SK-N-SH (cell line): ENCODE measurements at places on chromosomes 1 and 21.
A peak's percentile ranks its signal among the peaks of the same experiment; 100 is the strongest.

DNA sequence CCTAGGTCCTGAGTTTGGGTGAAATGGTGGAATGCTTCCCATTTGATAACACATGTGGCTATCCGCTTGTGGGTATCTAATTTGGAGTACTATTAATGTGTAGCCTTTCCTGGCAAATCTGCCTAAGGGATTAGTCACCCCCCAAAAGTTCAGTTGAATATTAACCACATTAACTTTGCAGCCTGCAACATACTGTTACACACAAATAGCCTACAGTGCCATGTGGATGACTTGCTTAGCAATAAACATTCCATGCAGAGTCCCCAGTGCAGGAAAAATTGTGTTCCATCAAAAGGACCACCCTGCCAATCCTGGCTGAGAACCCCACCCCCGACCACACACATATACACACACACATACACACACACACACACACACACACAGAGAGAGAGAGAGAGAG lies 303.3 kb upstream of the ESRRG start:
- H3K4me1 ChIP-seq = peaks cover 6% of the 10 kb centered on the region
- no peak overlapping the region for H3K27ac ChIP-seq
- no peak overlapping the region for H3K4me3 ChIP-seq
- DNase-seq = no peak

DNA sequence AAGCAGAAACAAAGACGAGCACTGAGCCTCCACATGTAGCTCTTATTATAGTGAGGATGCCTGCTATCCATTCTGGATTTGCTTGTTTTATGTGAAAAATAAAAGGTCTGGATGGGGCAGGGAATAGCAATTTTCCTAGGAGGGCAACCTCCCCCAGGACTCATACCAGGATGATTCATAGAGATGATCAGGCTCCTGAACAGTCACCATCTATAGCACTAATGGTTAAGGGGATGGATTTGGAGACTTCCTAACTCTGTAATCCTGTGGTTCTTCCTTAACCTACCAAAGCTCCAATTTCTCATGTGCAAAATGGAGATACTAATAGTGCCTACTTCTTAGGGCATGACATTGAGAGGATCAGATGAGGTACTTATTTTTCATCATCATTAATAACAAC lies 34.5 kb upstream of the CD58 start:
- no peaks in the 10 kb centered on the region for H3K36me3 ChIP-seq
- H3K4me3 ChIP-seq = no peak overlapping the region
- DNase-seq = no peak
- no peak overlapping the region for H3K27ac ChIP-seq
- no peaks in the 10 kb centered on the region for H3K27me3 ChIP-seq

DNA sequence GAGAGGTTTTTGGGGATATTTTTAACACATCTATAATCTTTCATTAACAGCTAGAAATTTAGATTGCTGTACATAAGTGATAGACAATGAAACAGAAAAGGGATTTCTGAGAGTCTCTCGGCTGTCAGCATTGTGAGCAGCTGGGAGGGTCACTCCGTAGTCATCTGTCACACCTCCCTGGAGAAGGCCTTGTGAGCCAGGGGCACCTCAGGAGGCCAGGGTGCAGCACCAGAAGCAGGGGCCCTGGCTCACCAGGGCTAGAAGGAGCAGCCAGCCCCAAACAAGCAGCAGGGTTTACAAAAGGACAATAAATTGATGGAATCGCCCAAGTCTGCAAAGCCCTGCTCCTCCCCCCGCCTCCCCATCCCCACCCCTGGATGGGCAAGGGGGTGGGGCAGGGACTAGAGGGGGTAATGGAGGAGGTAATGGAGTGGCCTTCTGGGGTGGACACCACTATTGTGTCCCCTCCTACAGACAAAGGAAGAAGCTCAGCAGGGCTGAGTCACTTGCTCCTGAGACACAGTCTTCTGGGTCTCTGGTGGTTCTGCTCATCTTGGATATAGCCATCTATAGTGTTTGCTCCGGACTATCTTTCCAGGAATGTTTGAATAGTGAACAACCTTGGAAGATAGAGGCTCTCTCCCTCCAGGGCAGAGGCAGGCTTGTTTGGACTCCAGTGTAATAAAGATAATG lies 263.4 kb downstream of the NPHP4 start:
- H3K27me3 ChIP-seq = no peaks in the 10 kb centered on the region
- peaks cover 32% of the 10 kb centered on the region; the same call in 1 of the 2 replicates for H3K4me1 ChIP-seq
- DNase-seq = no peak
- H3K27ac ChIP-seq = no peak overlapping the region

DNA sequence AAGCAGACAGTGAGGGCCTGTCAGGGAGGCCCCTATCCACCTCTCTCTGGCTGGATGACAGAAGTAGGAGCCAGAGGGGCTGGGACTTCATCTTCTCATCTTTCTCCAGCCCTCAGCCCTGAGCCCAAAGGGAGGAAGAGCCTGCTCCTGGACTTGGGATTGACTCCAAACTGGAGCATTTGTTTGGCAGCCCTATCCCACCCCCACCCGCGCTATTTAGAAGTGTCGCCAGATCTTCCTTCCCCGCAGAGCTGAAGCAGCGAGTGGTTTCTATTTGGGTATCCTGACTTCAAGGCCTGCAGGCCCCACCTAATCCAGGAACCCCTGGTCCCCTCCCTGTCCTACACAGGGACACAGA lies 9.6 kb downstream of the NES start:
- peaks cover 14% of the 10 kb centered on the region for H3K36me3 ChIP-seq
- DNase-seq = no peak
- no peaks in the 10 kb centered on the region for H3K27me3 ChIP-seq
- H3K4me3 ChIP-seq = no peak overlapping the region
- H3K27ac ChIP-seq = peak overlapping the region; percentile 75
- peaks cover 44% of the 10 kb centered on the region; the same call in 1 of the 2 replicates for H3K4me1 ChIP-seq

DNA sequence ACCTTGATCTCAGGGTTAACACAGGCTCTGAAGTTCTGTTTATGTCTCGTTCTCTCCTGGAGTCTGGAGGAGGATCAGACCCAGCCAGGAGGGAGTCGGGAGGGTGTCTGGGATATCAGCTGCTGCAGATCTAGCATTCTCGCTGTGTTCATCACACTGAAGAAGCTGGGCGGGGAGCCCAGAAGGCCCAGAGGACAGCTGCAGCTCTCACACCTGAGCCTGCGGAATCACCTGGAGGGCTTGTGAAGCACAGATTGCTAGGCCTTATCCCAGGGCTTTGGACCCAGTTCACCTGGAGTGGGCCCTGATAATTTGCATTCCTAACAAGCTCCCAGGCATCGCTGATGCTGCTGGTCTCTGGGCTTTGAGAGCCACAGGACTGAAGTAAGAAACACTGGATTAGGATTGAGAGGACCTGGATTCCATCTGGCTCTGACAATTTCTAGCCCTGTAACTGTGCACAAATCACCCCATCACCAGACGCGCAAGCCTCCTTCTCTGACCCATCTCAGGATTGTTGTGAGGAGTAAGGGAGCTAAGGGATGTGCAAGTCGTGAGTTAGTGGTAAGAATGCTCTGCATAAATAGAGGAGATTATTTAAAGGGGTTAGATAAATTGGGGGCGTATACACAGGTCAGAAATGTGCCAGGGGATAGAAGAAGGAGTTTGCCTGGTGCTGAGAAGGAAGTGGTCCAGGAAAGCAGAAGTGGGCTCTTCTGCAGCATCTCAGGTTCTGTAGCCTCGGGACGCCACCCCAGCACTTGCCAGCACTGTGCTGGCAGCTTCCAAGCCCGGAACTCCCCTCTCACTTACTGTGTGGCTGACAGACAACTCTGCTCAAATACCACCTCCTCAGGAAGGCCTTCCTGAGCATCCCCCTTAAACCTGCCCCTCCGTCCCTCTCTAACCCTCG lies 19.1 kb downstream of the ABCA4 start:
- peak; percentile 34 for DNase-seq
- H3K4me3 ChIP-seq = no peak overlapping the region
- 0 out of 2 replicates have a peak, but pooled peaks cover 6% of the 10 kb centered on the region for H3K4me1 ChIP-seq
- H3K27me3 ChIP-seq = no peaks in the 10 kb centered on the region
- no peaks in the 10 kb centered on the region for H3K36me3 ChIP-seq

DNA sequence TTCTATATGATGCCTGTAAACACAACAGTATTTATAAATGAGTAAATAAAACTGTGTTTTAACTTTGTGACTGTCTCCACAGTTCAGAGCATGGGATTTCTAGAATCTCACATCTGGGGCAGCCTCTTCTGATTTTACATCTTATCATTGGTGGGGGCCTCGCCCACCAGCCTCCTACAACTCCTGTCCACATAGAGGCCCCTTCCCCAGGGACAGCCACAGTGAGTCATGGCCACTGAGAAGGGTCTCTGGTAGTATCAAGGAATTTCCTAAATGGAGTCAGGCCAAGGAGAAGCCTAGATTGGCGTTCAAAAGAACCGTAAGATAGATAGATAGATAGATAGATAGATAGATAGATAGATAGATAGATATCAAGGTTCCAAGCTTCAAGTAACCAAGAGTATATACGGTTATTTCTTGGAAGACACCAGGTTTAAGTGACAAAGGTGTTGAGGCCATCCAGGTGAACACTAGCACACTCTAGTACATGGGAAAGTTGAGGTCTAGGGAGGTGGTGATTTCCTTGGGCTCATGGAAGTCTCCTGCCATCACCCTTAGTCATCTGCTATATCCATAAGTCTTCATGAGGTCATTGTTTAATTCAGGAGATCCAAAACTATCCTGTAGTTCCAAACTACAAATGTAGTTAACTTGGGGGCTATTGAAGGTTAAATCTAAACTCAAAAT lies 121.6 kb downstream of the SYT2 start:
- H3K4me3 ChIP-seq = no peak overlapping the region
- no peak for DNase-seq
- peaks cover 33% of the 10 kb centered on the region for H3K4me1 ChIP-seq
- peak overlapping the region; percentile 82 for H3K27ac ChIP-seq
- H3K27me3 ChIP-seq = no peaks in the 10 kb centered on the region

DNA sequence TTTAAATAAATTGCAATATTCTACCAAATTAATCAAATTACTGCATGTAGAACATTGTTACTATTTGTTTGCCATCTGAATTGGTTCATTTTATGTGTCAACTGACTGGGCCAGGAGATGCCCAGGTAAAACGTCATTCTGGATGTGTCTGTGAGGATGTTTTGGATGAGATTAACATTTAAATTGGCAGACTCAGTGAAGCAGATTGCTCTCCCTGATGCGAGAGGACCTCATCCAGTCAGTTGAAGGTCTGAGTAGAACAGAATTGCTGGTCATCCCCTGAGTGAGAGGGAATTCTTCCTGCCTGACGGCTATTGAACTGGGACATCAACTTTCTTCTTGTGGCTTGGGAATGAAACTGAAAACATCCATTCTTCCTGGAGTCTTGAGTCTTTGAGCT lies 122.0 kb upstream of the GREM2 start:
- H3K27me3 ChIP-seq = no peaks in the 10 kb centered on the region
- no peaks in the 10 kb centered on the region for H3K36me3 ChIP-seq
- no peak overlapping the region for H3K4me3 ChIP-seq
- H3K4me1 ChIP-seq = no peaks in the 10 kb centered on the region; the same call in 1 of the 2 replicates
- DNase-seq = no peak

- DNase-seq = no peak
- no peak overlapping the region for H3K27ac ChIP-seq
- 0 out of 2 replicates have a peak, but pooled peaks cover 6% of the 10 kb centered on the region for H3K4me1 ChIP-seq
- no peak overlapping the region for H3K4me3 ChIP-seq
Observed at GRCh38 chr1:219542828-219543518, 69.9 kb downstream of the ZC3H11B start.

- H3K27me3 ChIP-seq = no peaks in the 10 kb centered on the region
- no peak overlapping the region for H3K4me3 ChIP-seq
- H3K36me3 ChIP-seq = no peaks in the 10 kb centered on the region
- H3K27ac ChIP-seq = no peak overlapping the region
- no peaks in the 10 kb centered on the region for H3K4me1 ChIP-seq
Observed at GRCh38 chr1:229092377-229093237, 178.3 kb upstream of the RAB4A start.

- H3K27ac ChIP-seq = no peak overlapping the region; the same call in 1 of the 2 replicates
- peaks cover 9% of the 10 kb centered on the region; the same call in 1 of the 2 replicates for H3K36me3 ChIP-seq
- H3K4me1 ChIP-seq = peaks cover 6% of the 10 kb centered on the region
- no peak for DNase-seq
- H3K4me3 ChIP-seq = no peak overlapping the region
Observed at GRCh38 chr1:230191079-230191804, 124.2 kb downstream of the GALNT2 start.

GRCh38 chr1:55572878-55573734 lies 357.9 kb upstream of the USP24 start:
- DNase-seq = no peak
- H3K27ac ChIP-seq = no peak overlapping the region
- peaks cover 17% of the 10 kb centered on the region for H3K4me1 ChIP-seq
- H3K36me3 ChIP-seq = no peaks in the 10 kb centered on the region
- H3K4me3 ChIP-seq = no peak overlapping the region

DNA sequence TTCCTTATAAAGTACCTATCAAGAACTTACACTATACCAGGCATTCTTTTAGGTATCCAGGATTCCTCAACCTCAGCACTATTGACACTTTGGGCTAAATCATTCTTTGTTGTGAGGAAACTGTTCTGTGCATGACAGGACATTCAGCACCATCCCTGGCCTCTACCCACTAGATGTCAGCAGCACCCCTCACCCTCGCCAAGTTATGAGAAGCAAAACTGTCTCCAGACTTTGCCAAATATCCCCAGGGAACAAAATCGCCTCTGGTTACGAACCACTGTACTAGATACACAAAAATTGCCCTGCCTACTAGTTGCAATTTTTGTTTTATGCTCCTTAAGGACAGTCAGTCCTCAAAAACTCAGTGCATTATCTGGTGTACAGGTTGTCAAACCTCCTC lies 35.7 kb downstream of the PALMD start:
- H3K27ac ChIP-seq = no peak overlapping the region
- H3K36me3 ChIP-seq = no peaks in the 10 kb centered on the region
- no peak for DNase-seq
- H3K4me3 ChIP-seq = no peak overlapping the region
- peaks cover 13% of the 10 kb centered on the region for H3K4me1 ChIP-seq

DNA sequence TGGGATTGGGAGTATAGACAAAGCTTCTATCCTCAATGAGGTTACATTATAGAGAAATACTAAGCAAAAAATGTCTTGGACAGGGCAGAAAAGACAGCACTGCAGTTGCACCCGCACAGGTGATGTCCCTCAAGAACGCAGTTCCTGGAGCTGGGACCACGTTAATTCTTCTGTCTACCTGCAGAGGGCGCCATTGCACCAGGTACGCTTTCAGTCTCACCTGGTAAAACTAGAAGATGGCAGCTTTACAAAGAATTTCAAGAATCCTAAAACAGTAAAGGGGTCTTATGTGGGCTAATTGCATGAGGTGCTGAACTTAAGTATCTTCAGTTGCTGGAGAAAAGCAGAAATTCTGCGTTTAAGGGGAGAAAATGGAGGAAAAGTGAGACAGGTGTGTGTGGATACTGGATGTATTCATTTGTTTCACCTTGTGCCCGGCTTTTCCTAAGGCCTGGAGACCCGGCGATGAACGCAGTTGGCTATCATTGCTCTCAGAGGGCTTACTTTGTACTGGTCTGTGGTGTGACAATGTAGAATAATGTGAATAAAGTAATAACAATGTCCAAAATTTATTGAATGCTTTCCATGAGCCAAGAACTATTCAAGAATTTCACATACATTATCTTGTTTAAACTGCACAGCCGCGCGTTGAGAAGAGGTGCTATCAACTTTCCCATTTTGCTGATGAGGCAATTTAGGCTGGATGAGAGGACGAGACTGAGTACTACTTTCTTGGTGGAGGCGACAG lies 276.3 kb upstream of the GREM2 start:
- no peaks in the 10 kb centered on the region for H3K27me3 ChIP-seq
- H3K4me1 ChIP-seq = no peaks in the 10 kb centered on the region
- no peak overlapping the region for H3K4me3 ChIP-seq
- H3K36me3 ChIP-seq = no peaks in the 10 kb centered on the region
- H3K27ac ChIP-seq = no peak overlapping the region
- peak; percentile 62 for DNase-seq

- peaks cover 2% of the 10 kb centered on the region for H3K4me1 ChIP-seq
- DNase-seq = no peak
- no peak overlapping the region for H3K27ac ChIP-seq
- H3K4me3 ChIP-seq = no peak overlapping the region
- no peaks in the 10 kb centered on the region for H3K27me3 ChIP-seq
- no peaks in the 10 kb centered on the region for H3K36me3 ChIP-seq
Observed at GRCh38 chr1:218366322-218367052, 21.4 kb downstream of the TGFB2 start.
